Left ventricle myocardium inferior (tissue), 1 donor: ENCODE measurements at places on chromosomes 5 and 9. TPM values are rescaled to one million over a fixed set of nuclear protein-coding genes. Genes with fewer than 3 reads are reported as not detected.

GRCh38 chr5:138528744-138529469, 14.1 kb downstream of the ETF1 start:
- DNase-seq = no peak

DNA sequence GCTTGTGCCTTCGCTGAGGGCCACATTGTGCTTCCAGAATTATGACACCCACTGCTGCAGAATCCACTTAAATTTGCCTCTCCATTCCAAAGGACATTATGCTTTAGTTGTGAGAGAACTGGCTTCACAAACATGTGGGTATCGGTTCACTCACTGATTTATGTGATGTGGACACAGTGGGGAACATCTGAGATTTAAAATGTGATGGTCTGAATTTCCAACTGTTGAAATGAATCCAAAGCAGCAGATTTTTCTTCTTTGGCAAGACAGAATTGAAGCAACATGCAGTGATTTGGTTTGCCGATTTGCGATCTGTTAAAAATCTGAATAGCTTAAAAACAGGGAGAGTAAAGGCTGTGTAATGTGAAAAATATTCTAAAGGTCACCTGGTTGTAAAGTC, 20.3 kb downstream of the PCSK5 start:
- DNase-seq = no peak

DNA sequence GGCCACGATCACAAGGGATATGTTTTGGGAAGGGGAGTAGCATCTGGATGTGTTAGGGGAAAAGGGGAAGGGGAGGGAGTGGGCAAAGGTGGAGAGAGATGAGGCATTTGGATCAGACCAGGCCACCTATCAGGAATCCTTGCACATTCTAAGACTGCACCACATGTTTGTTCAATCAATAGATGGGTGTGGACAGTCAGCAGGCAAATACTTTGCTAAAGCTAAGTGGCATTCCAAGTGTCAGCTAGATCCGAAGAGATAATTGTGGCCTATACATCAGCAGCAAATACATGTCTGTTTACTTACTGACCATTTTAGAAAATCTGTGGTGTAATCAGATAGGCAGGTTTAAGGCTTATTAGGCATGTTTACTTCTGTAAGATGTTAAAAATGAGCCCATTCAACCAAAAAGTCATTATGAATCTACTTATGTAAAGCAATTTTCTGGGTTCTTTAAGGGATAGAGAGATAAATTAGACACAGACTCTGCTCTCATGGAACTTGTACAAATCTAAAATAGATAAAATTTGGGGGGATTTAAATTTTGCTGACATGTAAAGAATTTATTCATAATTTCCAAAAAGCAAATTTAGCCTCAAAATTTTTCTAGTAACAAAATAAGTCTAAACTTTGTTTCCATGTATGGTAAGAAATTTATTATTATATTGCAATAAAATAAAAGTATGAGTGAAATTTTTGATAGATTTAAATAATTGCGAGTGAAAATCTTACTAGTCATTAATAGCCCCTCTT, 107.3 kb downstream of the SNCAIP start:
- no peak for DNase-seq

GRCh38 chr9:18605766-18606180, 131.8 kb downstream of the ADAMTSL1 start:
- peak; percentile 23 for DNase-seq

DNA sequence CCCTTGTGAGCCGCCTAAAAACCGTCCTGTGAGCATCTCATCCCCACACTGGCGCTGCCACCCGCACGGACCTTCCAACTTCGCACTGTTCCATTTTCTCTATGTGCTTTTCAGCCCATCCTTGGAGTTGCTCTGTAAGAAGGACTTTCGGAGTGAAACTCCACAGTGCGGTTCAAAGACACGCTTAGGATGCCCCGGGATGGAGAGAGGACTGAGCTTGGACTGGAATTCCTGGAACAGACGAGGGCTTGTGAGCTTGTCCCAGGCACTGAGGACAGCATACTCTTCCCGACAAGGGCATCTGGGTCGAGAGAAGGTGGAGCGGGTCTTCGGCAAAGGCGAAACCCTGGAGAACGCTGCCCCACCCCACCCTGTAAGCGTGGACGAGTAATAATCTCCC, 187.8 kb downstream of the MEF2C start:
- no peak for DNase-seq

DNA sequence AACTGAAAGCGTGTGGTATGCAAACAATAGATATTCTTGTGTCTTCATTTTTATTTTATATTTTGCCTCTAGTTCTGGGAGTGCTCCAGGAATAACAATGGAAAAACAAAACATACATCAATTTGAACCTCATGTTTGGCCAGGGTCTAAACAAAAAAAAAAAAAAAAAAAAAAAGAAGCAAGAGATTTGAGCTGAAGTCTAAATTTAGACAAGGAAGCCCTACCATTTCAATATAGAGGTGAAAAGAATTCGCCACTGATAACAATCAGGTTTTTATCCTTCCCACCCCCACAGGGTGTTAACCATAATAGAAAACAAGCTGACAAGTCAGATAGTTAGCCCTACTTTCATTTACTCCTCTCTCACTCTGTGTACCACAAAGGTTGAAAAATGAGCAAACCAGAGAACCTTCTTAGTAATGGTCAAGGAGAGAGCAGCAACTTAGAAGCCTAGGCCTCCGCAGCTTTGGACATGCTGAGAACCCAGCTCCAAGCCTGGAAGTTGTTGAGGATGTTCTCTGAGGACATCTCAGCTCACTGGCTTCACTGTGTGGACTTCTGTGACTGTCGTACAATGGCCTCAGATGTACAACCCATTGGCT, 118.2 kb upstream of the HMHB1 start:
- no peak for DNase-seq

GRCh38 chr9:22008717-22009505, at the start of gene CDKN2B:
TSS of gene CDKN2B (minus strand) at chr9:22009305. CDS start at chr9:22008953, 352 bp downstream.
- DNase-seq = peak; percentile 95

The ABCA2 gene
- 29.9 TPM for total RNA-seq

The IRX1 gene
- total RNA-seq = 0.16 TPM

- no peak for DNase-seq
Observed at GRCh38 chr9:35940458-35941407, 17.2 kb downstream of the OR2S2 start.

GRCh38 chr5:132227235-132227484, 493 bp downstream of the P4HA2 start:
- no peak for DNase-seq

- no peak for DNase-seq
Observed at GRCh38 chr9:35732800-35733541, 505 bp downstream of the CREB3 start.

- DNase-seq = no peak
Observed at GRCh38 chr5:68519143-68519542, 303.6 kb downstream of the PIK3R1 start.

The SMIM3 gene
- total RNA-seq = 15.7 TPM

DNA sequence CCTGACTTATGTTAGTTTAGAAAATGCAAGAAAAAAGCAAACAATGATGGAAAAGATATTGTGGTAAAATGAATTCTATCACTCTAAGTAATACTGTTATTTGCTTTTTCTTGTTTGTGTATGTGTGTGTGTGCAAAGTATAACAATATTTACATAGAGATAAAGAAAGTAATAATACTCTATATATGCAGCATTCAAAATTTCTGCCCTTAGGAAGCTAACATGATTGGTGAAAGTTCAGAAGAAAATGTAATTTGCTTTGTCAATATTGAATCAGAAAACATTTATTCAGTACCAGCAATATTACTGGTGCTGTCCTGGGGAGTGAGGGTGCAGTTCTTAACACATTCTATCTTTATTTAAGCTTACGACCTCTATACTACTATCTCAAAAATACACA, 12.9 kb upstream of the PRDM9 start:
- no peak for DNase-seq

DNA sequence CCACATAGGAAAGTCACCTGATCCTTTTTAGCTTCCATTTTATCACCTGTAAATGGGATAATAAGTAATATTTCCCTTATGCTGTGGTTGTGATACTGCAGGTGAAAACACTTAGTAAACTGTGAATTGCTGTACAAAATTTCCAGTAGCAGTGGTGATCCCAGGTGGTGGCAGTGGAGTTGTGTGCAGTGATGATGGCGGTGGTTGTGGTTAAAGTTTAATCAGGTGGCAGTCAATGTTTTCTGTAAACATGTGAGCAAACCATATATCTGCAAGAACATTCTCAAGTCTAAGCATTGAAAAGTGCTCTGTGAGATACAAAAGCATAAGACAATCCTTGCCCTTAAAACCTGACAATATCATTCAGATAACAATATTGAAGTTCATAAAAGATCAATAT, 480.2 kb downstream of the RASEF start:
- no peak for DNase-seq

DNA sequence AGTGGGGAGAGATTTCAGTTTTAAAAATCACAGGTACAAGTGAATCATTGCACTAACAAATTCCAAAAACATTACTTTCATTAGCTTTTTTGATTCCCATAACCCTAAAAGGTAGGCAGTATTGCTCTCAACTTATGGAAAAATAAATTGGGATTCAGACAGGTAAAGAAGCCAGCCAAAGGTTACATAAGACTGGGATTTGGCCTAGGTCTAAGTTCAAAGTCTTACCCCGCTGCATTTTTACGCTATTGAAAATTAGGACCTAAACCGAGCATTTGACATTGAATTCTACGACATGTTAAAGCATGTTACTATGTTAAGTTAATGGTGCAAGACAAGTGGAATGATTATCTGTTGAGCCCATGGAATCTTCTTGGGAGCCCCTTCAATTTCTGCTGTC, 89.6 kb downstream of the ENC1 start:
- no peak for DNase-seq

- no peak for DNase-seq
Observed at GRCh38 chr5:55151923-55152842, 7.8 kb upstream of the GPX8 start.

DNA sequence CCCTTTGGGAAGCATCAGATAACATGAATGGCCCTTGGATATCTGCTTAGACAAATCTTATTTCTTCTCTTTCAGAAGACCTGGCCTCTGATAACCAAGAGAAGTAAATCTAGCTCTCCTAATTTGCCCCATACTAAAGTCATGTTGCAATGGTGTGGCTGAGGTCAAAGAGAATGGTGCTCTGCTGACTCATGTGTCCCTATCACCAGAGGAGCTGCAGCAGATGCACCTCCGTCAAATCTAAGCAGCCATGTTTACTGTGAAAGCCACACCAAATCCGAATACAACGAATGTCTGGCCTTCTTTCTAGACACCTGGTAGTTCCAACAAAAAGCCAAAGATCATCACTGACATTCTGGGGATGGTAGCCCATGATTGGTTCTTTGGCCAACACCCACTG, 23.2 kb downstream of the RETREG1 start:
- no peak for DNase-seq

- no peak for DNase-seq
Observed at GRCh38 chr9:4563105-4563504, 72.8 kb downstream of the SLC1A1 start.

DNA sequence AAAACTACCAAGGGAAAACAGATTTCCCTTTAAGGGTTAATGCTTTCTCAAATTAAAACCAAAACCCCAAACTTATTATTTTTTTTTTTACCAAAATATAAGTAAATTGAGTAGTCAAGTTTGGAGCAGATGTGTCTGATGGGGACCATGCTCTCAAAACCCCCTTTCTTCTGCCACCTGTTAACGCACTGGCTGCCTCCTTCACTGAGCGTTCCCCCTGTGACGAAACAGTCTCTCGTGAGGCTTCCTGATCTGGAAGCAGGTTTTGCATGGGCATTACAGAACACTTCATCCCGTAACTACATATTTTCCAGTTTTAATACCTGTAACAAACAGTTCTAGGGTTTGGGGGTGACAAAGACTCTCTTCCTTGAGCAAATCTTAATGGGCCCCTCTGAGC, 59.4 kb downstream of the ANKH start:
- DNase-seq = no peak

The IL33 gene
- total RNA-seq = 27.1 TPM

DNA sequence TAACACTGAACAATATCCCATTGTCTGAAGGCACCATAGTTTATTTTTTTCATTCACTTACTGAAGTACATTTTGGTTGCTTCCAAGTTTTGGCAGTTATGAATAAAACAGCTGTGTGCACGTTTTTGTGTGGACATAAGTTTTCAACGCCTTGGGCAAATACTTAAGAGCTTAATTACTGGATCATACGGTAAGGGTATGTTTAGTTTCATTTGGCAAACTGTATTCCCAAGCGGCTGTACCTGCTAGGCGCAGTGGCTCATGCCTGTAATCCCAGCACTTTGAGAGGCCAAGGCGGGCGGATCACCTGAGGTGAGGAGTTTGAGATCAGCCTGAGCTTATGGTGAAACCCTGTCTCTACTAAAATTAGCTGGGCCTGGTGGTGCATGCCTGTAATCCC, 63.7 kb upstream of the FAM120A start:
- no peak for DNase-seq

- no peak for DNase-seq
Observed at GRCh38 chr9:89179540-89179894, 899 bp upstream of the SHC3 start.

DNA sequence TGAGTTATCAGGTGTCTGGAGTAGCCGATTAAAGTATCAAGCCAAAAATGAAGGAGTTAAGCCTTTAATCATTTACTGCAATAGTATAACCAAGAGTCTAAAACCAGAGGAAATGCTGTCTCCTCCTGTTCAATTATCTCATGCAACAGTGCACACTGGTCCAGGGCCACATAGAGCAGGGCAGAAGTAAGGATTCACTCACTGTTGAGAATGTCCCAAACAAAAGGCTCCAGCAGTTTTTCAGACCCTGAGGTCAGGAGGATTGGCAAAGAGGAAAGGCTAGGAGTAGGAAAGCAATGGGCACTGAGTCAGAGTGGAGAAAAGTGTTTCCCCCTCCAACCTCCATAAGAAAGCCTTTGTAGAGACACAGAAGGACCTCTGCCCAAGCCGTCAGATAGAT, 168.2 kb downstream of the RNF180 start:
- no peak for DNase-seq

DNA sequence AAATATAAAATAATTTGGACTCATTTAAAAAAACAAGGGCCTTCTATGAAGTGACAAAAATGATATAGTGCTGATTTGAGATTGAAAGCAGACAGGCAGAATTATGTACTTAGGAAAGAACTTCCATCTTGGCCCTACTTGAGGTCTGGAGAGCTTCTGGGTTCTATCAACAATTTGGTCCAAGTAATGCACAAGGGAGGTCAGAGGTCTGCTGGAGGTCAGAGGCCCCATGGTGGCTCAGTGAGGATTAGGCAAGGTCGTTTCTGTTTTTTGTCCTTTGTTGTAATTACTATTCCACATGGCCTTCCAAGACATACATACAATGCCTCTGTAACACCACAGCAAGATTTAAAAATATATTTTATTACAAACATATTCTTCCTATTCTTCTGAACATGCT, 37.2 kb downstream of the NUDT12 start:
- DNase-seq = no peak

The NKD2 gene
- 3.7 TPM for total RNA-seq

GRCh38 chr9:137021979-137022661, 5.9 kb downstream of the ABCA2 start:
- DNase-seq = no peak

The SV2C gene
- total RNA-seq = 0.44 TPM

The KIF24 gene
- 0.63 TPM for total RNA-seq

GRCh38 chr9:119278171-119278570, 91.1 kb downstream of the BRINP1 start:
- DNase-seq = no peak
